Muscle of arm (tissue), 14 donors: ENCODE measurements at places on chromosomes 3 and 15. TPM values are rescaled to one million over a fixed set of nuclear protein-coding genes. Genes with fewer than 3 reads are reported as not detected.

Gene FBXO40
- polyA plus RNA-seq: 2.5 TPM

Gene VWA5B2
- polyA plus RNA-seq: 0.75 TPM

Gene TMEM89
- polyA plus RNA-seq: 0.51 TPM

Gene IGSF11
- polyA plus RNA-seq: 2.5 TPM

Gene KBTBD13
- 1.1 TPM for polyA plus RNA-seq

Gene GABRR3
- not detected for polyA plus RNA-seq

Gene CSPG5
- 1.6 TPM for polyA plus RNA-seq

Gene MEX3B
- polyA plus RNA-seq: 20.9 TPM

Gene GP5
- 0.11 TPM for polyA plus RNA-seq

Gene TPRG1
- polyA plus RNA-seq: 4.2 TPM

Gene NPAP1
- polyA plus RNA-seq: 0.03 TPM

Gene PLSCR2
- polyA plus RNA-seq: not detected

Gene AHSG
- polyA plus RNA-seq: 0.39 TPM

Gene LMAN1L
- polyA plus RNA-seq: 0.19 TPM

Gene SAMMSON
- 0.19 TPM for polyA plus RNA-seq

Gene ROPN1
- not detected for polyA plus RNA-seq

Gene ZNF860
- 2.3 TPM for polyA plus RNA-seq

Gene TRIM59
- 11.3 TPM for polyA plus RNA-seq

Gene SLC24A5
- not detected for polyA plus RNA-seq

Gene RHOV
- not detected for polyA plus RNA-seq

Gene NEK11
- 11.1 TPM for polyA plus RNA-seq

Gene FLNB
- 47.9 TPM for polyA plus RNA-seq

Gene TRH
- polyA plus RNA-seq: 0.28 TPM

Gene LEKR1
- polyA plus RNA-seq: 0.58 TPM
